ENCODE measurements at places on chromosomes 6 and 20.

- DNase-seq = peak; percentile 52
These were observed 512 bp downstream of the TAP1 start for GRCh38 chr6:32852844-32853540.

DNA sequence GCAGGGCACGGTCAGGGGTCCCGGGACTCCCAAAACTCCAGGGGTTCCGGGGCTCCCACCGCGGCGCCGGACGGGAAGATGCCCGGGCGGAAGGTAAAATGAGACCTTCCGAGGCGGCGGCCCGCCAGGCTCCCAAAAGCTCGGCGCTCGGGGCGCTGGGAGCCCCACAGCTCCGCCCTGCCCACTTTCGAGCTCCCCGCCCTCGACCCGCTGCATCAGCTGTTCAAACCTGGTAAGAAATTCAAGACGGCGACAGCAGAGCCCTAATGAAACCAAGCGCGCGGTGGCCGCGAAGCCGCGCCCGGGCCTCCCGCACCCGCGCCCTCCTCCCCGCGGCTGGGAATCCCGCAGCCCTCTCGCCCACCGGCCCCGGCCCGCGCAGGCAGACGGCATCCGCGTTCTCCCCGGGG, 369 bp downstream of the SLC4A11 start:
- DNase-seq = peak; percentile 35

- DNase-seq = no peak
These were observed 32.4 kb upstream of the SNX9 start for GRCh38 chr6:157790548-157791160.

DNA sequence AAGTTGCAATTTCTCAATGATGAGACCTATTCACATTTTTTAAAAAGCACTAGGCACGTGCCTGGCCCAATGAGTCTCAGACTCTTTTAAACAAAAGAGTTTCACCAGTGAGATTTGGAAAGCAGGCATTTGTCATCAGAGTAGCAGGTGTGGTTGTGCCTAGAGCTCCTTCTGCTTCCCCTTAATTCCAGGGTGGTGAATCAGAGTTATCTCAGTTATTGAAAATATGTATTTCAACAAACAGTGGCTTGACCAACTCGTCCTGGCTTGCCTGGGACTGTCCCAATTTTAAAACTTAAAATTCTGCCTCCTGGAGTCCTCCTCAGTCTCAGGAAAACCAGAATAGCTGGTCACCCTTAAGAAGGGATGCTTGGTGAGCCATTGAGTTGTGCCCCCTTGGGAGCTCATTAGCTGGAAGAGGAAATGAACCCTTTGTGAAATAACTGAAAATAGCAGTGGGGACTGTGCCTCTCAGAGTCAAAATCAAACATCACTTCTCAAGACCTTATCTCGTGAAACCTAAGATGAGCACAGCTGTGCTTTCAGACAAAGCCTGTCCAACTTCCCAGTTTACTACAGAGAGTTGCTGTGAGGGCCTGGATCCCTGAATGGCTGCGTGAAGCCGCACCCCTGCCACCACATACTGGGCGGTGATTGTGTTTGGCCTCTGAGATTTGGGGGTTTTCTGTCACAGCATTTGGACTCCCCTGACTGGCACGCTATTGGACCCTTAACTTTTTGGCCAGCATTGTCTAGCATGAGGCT, 116.3 kb downstream of the ANKRD60 start:
- no peak for DNase-seq

DNA sequence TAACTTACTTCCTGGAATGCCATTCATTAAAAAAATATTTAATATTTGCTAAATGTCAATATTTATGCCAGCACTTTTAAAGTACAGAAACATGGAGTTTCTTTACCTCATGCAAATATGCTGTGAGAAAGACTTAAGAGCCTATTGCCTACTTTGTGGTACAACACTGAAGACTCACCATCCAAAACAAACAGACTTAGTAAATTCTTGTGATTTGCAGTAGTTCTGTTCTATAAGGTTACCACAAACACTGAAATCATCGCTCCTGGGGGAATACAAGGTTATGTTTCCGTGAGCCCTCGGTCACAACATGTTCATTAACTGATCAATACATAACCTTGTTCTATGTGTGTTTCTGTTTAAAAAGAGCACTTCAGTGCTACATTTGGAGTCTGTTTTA, 78.3 kb downstream of the ATG5 start:
- no peak for DNase-seq

GRCh38 chr6:26388014-26388413, 5.1 kb downstream of the BTN2A2 start:
- DNase-seq = no peak

- DNase-seq = no peak
These were observed 2.0 kb downstream of the GLP1R start for GRCh38 chr6:39050453-39051112.

GRCh38 chr6:138420356-138420755, 16.3 kb downstream of the HEBP2 start:
- DNase-seq = no peak

DNA sequence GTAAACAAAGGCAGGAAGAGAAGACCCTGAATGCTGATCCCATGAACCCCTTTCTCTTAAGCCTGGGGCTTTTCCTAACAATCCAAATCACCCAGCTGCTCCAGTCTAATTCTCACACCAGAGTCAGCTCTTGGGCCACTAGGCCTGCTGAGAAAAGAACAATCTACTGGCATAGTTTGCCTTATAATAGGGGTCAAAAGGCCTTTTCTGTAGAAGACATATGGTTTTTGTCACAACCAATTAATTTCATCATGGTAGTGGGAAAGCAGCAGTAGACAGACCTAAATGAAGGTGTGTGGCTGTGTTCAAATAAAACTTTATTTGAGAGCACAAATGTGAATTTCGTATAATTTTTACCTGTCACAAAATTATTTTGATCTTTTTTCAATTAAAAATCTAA, 994.7 kb upstream of the EPHA7 start:
- no peak for DNase-seq

- no peak for DNase-seq
These were observed 8.5 kb downstream of the ISM1 start for GRCh38 chr20:13229538-13229937.

GRCh38 chr20:34435589-34435988, 72.5 kb downstream of the ITCH start:
- no peak for DNase-seq

DNA sequence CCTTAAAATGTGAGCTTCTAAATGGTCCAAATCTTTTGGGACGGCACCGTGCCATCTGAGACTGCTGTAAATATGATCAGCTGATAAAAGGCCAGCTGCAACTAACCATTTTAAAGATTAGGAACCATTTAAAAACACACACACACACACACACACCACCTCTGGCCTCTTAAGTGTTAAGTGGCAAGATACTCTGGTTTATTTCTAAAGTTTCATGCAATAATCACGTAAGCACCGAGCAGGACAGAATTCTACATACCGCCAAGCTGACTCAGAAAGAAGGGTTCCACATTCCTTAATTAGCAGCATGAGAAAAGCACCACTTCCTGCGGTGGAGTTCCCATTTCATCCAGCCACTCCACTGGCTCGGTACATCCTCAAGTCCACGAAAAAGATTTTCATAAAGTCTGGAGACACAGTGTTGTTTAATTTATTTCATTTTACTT, 17.8 kb upstream of the ZNF217 start:
- DNase-seq = no peak

DNA sequence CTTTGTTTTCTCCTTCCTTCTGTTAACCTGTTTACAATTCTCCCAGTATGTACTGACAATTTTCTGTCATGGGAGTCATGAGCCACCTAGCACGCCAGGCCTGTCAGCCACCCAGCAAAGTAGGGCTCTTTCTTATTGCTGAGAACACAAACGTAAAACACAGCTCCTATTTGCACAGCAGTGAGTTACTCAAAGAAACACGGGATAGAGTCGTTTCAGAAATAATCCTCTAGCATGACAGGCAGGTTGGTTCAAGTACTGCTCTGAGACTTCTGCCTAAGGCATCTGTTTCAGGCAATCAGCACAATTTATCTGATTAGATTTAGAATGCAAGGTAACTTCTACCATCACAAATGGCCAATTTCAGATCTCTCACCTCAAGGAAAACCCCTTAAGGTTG, 88.8 kb downstream of the CD24 start:
- no peak for DNase-seq

- no peak for DNase-seq
These were observed 111.1 kb upstream of the DST start for GRCh38 chr6:56753811-56754210.

- no peak for DNase-seq
These were observed 111.2 kb downstream of the SCML4 start for GRCh38 chr6:107712665-107713551.

- DNase-seq = no peak
These were observed 25.3 kb downstream of the BMP2 start for GRCh38 chr20:6792789-6793188.

Data from activated CD4-positive, alpha-beta T cell treated with anti-CD3 and anti-CD28 coated beads, Interleukin-2, amount 50 U/mL, for 4 hours (primary cell).